ENCODE measurements at places on chromosomes 1 and 21. TPM values are rescaled to one million over a fixed set of nuclear protein-coding genes. Genes with fewer than 3 reads are reported as not detected.

DNA sequence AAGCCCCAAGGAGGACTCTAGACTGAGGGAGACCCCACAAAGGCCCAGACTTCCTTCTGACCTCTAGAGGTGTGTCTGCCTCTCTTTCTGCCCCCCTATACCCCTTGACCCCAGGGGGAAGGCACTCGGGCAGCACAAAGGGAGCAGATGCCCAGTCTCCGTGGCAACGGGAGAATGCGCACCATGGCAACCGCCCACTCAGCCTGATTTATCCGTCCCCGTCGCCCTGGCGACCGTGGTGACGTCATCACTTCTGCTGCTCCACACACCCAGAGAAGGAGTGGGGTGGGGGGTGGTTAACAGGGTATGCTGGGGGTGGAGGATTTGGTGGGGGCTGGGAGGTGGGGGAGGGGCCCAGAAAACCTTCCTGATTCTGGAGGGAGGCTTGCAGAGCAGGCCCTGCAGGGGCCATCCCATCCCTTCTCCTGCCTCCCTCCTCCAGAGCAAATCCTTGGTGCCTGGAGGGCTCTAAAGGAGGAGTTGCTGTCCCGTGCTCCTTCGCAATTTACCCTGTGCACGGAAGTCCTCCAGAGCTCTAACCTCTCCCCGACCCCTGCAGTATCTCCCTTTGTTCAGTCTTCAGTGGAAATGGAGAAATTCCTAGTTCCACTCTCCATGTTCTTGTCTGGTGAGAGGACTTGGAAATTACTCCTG is 6.3 kb downstream of the CELF3 start:
- no peaks in the 10 kb centered on the region for H3K4me1 ChIP-seq
- no peaks in the 10 kb centered on the region for H3K36me3 ChIP-seq
- no peak overlapping the region for H3K27ac ChIP-seq
- H3K27me3 ChIP-seq: no peaks in the 10 kb centered on the region

The FNBP1L gene
- total RNA-seq: 23.1 TPM

DNA sequence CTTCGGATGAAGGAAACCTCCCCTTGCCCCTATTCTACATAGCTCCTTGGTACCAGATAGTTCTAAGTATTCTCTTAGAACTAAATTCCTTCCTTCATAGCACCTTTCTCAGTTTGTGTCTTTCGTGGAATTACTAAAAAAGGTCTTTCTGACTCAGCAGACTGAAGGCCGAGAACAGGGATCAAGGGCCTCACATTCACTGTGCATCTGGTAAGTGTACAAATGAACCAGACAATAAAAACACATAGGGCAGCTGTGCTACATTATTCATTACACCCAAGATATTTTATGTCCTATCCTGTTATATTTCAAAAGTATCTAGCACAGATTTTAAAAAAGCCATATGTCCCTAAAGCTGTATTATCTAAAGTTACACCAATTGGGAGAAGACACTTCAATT is 62.9 kb upstream of the HP1BP3 start:
- DNase-seq: no peak
- peaks cover 4% of the 10 kb centered on the region for H3K36me3 ChIP-seq
- no peaks in the 10 kb centered on the region for H3K27me3 ChIP-seq
- no peak overlapping the region for H3K4me3 ChIP-seq

DNA sequence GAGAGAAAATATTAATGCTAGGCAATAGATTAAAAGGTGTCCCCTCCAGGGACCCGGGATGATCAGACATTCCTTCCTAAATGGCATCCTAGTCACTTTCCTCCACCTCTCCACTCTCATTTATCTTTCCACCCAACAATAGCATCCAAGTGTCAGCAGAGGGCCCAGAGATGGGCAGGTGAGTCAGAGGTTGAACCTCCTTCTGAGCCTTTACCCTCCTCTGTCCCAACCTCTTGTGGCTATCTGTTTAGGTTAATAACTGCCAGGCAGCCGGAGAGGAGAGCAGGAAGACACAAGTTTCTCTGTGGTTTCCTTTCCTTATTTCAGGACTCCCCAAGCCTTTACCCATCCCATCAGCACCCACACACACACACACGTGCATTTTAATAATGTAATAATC is 4.1 kb downstream of the GJA5 start:
- H3K4me3 ChIP-seq: no peak overlapping the region
- no peak overlapping the region for H3K27ac ChIP-seq
- H3K27me3 ChIP-seq: no peaks in the 10 kb centered on the region
- DNase-seq: no peak
- H3K4me1 ChIP-seq: no peaks in the 10 kb centered on the region

The KIF17 gene
- total RNA-seq: 1.8 TPM

DNA sequence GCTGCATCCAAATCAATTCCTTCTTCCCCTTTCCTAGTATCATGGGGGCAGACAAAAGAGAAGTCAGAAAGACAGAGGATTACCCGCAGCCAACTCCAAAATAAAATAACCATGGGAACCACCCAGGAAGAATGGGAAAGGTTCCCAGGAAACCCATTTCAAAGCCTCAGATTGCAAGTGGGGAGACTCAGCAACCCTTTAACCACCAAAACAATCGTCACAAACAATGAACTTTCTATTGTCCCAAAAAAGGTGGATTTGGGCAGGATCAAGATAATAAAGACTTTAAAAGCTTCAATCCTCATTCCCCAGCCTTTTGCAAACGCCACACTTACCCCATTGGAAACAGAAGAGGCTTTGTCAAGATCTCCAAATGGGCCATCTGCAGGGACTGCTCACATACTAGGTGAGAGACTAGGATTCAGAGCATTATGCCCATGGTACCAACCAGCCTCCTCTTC is 5.1 kb downstream of the TIAM1 start:
- H3K36me3 ChIP-seq: no peaks in the 10 kb centered on the region
- no peaks in the 10 kb centered on the region for H3K27me3 ChIP-seq
- DNase-seq: no peak
- H3K4me3 ChIP-seq: no peak overlapping the region

- H3K27ac ChIP-seq: no peak overlapping the region
- no peaks in the 10 kb centered on the region for H3K27me3 ChIP-seq
- no peak for DNase-seq
- H3K4me1 ChIP-seq: peaks cover 29% of the 10 kb centered on the region
- H3K4me3 ChIP-seq: no peak overlapping the region
These were observed 2.0 kb downstream of the HPCAL4 start for GRCh38 chr1:39689214-39689613.

DNA sequence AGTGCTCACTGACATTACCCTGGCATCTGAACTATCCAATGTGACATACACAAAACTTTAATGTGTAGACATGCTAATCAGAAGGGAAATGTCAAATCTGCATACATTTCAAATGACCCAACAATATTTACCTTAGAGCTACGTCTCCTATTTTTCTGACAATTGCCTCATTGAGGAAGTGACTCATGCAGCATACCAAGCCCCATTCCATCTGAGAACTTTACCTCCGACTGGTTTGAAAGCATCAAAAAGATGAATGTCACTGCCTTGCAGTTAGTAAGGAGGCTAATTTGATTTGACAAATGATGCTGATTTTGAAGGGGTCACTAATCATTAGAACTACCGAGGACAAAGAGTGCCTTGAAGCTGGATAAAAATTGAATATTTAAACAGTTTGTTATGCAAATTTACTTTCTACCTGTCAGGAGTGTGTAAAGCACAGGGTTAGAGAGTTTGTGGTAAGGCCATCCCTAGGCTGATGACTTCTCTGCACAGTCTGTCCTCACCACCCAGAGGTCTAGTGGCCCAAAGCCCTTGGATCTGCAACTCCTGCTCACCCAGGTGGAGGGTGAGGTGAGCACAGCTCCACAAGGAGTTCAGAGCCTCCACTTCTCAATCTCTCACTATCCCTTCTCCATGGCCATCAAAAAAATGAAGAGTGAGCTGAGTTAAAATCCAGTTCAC is 500.3 kb upstream of the C1orf87 start:
- no peak for DNase-seq
- H3K27ac ChIP-seq: no peak overlapping the region
- H3K36me3 ChIP-seq: no peaks in the 10 kb centered on the region
- no peak overlapping the region for H3K4me3 ChIP-seq

DNA sequence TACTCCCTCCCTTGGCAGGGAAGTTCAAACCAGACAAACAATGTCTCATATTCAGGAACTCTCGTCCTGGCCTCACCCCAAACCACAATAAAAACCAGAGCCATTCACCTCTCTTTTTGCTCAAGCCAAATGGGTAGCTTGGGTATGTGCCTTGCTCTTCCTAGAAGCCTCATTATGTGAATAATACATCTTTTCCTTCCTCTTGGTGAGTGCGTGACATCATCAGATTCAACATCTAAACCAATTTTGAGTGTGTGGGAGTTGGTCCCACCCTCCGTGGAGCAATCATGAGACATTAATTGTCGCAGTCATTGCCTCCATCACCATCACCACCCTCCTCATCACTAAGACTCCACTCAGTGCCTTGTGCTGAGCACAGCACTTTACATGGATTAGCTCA is 482.9 kb downstream of the PTPRU start:
- no peak for DNase-seq
- no peaks in the 10 kb centered on the region for H3K36me3 ChIP-seq
- H3K27me3 ChIP-seq: no peaks in the 10 kb centered on the region

- H3K4me3 ChIP-seq: no peak overlapping the region
- no peak overlapping the region for H3K27ac ChIP-seq
- DNase-seq: no peak
- no peaks in the 10 kb centered on the region for H3K36me3 ChIP-seq
- H3K27me3 ChIP-seq: no peaks in the 10 kb centered on the region
These were observed 231.7 kb upstream of the AJAP1 start for GRCh38 chr1:4422504-4423289.

DNA sequence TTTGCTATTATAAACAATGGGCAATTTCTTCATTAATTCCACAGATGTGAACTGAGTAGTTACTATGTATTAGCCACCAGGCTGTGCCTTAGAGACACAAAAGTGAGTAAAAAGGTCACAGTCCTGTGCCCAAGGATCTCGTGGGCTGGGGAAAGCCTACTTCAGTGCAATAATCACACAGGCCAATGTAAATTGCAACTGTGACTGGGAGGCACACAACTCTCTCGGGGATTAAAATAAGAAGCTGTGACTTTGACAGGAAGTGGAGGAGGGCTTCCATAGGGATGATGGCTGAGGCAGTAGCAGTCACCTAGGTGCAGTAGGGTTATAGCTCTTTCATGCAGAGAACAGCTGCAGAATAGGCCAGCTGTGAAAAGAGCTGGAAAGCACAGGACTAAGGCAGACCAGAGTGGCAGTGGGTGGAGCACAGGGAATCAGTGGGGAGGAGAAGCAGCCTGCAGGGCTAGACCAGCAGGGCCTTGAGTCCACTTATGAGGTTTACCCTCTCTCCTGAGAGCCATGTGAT is 121.9 kb downstream of the MAB21L3 start:
- H3K27me3 ChIP-seq: no peaks in the 10 kb centered on the region
- peaks cover 16% of the 10 kb centered on the region for H3K4me1 ChIP-seq
- no peaks in the 10 kb centered on the region for H3K36me3 ChIP-seq
- no peak for DNase-seq

DNA sequence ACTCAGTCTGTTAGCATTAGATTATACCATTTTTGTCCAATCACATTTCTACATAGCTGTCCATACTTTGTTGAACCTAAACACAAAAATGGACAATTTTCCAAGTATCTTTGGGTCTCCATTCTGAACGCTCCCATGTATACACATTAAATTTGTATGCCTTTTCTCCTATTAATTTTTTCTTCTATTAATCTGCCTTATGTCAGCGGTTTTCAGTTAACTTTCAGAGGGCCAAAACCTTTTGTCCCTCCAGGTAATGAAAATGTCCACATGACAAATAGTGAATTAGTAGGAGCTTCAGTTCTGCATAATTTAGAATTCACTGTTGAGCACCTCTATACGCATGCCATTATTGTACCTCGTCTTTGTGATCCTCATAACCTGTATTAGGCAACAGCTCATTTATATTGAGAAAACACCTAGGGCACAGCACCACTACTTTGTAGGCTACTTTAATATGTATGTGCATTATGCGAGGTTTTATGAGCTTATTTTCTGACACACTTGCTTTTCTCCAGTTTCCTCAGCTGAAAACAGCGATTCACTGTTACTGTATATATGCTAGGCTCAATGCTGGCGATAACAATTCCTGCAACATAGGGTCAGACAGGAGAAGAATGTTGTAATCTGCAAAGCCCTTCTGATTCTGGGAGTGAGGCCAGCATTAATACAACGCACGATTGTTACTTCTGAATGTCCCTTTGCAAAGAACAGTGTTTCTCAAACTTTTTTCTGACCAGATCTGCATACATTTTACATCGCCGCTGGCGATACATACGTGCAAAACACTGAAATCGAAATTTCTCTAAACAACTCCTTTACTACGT is 1.1 kb upstream of the ABCD3 start:
- H3K27ac ChIP-seq: peak overlapping the region; percentile 96
- H3K36me3 ChIP-seq: no peaks in the 10 kb centered on the region
- peaks cover 41% of the 10 kb centered on the region for H3K4me1 ChIP-seq
- no peaks in the 10 kb centered on the region for H3K27me3 ChIP-seq
- DNase-seq: peak; percentile 69
- H3K4me3 ChIP-seq: peak overlapping the region; percentile 74

DNA sequence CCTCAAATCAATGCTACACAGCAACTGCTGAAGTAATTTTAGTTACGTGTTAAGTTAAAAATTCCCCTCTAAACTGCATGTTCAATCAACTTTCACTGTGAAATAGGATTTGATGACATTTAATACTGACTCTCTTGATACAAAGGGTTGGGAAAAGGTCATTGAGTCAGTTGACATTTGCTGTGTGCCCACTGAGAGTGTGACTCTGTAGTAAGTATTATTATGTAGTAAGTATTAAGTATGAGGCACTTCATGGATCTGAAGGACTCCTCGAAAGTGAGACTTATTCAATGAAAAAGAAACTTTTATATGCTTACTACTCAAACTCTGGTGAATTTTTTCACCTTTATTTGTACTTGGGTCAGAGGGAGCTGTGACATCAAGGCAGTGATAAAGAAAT is 83.1 kb upstream of the S1PR1 start:
- H3K27ac ChIP-seq: no peak overlapping the region
- H3K4me1 ChIP-seq: no peaks in the 10 kb centered on the region
- H3K36me3 ChIP-seq: no peaks in the 10 kb centered on the region
- H3K4me3 ChIP-seq: no peak overlapping the region
- H3K27me3 ChIP-seq: no peaks in the 10 kb centered on the region
- no peak for DNase-seq

The RHOU gene
- total RNA-seq: 9.3 TPM

DNA sequence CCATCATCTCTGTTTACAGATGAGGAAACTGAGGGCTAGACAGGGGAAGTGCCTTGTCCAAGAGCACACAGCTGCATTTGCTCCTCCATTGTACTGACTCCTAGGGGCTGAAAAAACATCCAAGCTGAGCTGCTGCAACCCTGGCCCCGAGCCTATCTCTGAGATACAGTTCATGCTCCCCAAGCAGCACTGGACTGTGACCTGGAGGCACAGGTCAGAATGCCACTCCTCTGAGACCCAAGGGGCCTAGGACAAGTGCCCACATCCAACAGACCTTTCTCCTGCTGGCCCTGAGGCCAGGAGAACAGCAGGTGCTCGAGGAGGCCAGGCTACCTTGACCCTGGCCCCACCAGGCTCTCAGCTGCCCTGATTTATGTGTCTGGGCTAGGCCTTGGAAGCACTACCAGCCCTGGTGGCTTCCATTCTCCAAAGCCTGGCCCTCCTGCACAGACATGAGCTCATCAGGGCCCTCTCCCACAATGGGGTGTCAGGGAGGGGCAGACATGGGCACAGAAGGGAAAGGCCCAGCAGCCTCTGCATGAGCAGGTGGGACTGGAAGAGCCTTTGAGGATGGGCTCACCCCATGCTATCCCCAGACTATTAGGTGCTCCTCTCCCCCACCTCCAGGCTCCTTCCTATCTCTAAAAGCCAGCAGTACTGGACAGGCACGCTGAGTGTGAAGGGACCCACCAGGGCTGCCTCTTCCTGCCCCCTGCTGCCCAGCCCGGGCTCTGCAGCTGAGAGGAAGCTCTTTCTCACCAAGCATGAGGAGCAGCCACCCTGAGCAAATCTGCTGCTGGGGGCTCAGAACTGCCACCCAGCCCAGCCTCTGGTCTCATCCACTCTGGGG is 18.8 kb downstream of the ADGRB2 start:
- no peaks in the 10 kb centered on the region for H3K4me1 ChIP-seq
- H3K27ac ChIP-seq: no peak overlapping the region
- no peak overlapping the region for H3K4me3 ChIP-seq
- peak; percentile 67 for DNase-seq

The NTNG1 gene
- total RNA-seq: 4.9 TPM

Data from body of pancreas (tissue), 4 donors.